ENCODE measurements at places on chromosomes 11 and 22.

DNA sequence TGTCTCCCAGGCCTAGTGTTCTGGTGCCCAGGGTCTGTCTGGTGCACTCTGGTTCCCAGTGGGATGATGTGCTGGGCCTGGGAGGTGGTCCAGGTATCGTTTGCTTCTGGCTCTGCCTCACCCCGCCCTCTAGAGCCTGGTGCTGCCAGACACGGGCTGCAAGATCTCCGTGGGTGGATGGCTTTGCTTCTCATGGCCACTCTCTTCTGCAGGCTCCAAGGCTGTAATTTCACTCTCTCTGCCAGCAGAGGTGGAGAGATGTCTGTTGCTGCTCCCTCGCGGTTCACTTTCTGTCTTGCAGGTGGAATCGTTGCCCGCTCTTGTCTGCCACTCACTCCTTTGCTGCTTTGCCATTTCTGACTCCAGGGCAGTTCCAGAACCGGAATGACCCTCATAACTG lies 13.4 kb downstream of the NADSYN1 start:
- DNase-seq, result no peak

DNA sequence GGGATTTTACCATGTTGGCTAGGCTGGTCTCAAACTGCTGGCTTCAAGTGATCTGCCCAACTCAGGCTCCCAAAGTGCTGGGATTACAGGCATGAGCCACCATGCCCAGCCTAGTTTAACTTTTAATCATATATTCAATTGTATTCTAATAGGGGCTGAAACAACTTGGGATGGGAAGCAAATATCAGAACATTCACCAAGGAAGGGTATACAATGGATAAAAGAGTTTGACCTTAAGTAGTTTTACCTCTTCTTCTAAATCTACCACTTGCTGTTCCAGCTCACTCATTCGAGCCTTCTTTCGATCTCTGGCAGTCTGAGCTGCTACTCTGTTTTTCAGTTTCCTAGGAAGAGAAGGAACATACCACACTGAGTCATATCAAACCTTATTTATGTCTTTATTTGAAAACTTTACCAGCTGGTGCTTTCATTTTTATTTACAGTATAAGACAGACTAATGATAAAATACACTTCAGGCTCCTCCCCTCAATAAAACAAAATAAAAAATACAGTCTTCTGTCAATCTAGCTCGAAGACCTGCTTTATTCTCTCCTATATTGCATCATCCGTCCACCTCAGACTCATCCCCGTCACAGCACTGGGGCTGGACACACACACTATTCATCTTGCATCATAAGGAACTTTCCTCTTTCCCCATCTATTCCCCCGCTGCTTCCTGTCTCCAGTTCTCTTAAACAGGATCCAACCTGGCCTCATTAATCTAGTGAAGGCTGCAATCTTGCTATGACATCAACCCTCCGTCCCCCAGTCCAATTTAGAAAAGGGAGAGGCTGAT lies 1.4 kb downstream of the XBP1 start:
- DNase-seq, result no peak

- peak; percentile 30 for DNase-seq
These were observed 27.6 kb upstream of the TOLLIP start for GRCh38 chr11:1336836-1337646.

DNA sequence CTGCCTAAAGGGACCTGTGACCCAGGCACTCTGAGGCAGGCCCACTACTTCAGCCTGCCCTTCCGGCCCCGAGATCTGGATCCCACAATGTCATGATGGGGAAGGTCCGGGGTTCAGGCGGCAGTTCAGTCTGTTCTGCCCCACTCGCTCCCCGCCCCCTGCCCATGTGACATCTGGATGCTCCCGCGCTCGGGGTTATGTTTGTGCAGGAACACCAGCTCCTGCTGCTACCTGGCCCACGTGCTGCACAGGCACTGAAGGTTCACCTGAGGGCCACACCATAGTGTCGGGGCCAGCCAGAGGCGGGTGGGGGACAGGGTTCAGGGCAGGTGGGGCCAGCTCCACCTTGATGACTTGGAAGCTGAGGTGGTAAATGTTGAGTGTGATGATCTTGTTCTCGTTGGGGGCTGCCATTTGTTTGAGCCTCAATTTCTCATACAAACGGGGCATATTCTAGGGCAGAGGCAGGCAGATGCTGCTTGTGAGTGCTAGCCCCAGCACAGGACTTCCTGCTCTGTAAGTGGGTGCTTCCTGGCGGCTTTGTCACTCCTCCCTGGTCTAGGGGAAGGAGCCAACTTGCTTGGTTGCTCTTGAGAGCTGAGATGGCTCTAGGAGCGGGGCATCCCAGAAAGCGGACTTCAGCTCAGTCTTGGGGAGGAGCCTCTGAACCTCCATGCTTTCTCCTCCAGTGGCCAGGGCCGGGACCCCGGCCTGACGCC lies 4.4 kb upstream of the SIPA1 start:
- no peak for DNase-seq

Data from CD4-positive, CD25-positive, alpha-beta regulatory T cell (primary cell).